AG04449 (cell line): ENCODE measurements at places on chromosomes 7 and 10.
A peak's percentile ranks its signal among the peaks of the same experiment; 100 is the strongest.

DNA sequence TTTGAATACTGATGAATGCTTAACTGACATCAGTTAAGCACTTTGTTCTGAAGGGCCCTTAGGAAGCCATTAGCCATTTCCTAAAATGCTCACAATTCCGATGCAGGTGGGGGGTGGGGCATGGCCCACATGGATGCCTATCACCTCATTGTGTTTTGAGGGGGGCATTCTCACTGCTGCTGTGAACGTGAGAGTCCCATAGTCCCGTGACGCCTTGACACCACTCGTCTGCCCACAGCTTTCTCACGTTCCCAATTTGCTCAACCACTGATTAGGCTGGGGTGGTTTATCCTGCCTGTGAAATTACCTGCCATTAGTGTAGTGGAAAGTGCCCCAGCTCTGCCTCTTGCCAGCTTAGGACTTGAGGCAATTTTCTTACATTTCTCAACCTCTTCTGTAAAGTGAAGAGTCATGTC is 31.9 kb downstream of the DUSP5 start:
- DNase-seq: no peak

GRCh38 chr10:132939957-132940790 is 2.2 kb downstream of the CFAP46 start:
- DNase-seq: no peak

DNA sequence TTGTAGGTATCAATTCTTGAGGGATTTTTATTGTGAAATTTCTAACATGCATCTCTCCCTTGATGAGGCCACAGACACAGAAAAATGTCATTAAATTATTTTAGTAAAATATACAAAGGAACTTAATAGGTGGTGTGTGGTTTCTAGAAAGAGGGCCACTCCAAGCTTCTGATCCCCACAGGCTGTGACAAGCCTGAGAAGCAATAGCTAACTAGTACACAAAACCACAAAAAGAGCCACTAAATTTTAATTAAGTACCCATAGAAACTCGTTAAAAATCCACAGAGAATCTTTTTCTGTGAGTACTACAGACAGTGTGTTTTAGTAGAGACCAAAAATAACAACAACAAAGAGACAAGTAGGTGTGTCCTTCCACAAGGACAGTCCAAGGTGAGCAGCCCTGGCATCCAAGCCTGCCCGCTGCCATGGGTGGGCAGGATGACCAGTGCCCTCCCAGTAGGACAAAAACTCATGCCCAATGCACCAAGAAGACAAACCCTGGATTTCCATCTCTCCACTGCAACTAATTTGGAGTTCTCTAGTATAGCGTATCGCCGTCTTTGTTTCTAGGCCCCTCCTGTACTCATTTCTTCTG is 81.0 kb downstream of the RNF216 start:
- no peak for DNase-seq

DNA sequence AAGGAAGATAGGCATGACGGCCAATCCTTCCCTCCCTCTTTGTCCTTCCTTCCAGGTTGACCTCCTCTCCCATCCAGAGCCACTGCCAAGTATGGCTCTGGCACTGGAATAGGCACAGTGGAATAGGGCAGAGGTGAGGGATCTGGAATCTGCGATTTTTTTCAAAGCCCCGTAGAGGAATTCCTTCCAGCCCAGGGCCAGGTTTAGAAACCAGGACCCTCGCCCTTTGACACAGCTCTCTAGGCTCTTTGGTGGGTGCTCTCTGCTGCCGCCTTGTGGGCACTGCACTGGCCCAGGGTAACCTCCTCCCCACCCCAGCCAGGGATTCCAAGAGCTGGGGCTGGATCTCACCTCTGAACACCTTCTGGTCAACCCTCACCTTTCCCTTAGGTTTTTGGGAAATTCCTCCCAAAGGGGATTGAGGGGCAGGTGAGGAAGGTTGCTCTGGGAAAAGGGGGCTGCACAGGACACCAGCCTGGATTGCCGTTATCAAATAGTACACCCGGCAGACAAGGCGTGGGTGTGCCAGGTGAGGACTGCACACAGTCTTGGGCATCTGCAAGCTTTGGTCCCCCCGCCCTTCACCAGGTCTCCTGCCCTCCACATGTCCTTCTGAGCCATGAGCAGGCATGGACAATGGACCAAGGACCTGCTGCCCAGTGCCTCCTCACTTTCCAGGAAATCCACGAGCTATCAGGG is 22.8 kb downstream of the C10orf105 start:
- no peak for DNase-seq

GRCh38 chr10:30834153-30834552 is 197.5 kb downstream of the ZNF438 start:
- no peak for DNase-seq

DNA sequence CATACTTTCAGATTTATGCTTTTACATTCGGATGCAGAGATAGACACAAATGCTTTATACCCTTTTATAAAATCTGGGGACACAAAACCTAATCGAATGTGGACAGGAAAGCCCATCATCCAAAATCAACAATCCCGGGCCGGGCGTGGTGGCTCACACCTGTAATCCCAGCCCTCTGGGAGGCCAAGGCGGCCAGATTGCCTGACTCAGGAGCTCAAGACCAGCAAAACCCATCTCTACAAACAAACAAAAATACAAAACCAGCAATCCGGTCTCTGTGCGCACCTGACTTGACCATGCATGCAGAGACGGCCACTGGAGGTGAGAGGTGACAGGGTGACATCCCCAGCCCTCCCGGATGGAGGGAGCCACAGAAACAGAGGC is 13.5 kb downstream of the COBL start:
- DNase-seq: no peak

- peak; percentile 66 for DNase-seq
Measured at GRCh38 chr7:68245688-68246087, 1249.1 kb downstream of the TYW1 start.

- no peak for DNase-seq
Measured at GRCh38 chr10:68560943-68561864, 1.1 kb downstream of the TET1 start.

GRCh38 chr7:113158756-113159155 is 40.4 kb upstream of the SMIM30 start:
- DNase-seq: no peak

GRCh38 chr7:100152937-100153666 is 4.4 kb downstream of the LAMTOR4 start:
- no peak for DNase-seq

DNA sequence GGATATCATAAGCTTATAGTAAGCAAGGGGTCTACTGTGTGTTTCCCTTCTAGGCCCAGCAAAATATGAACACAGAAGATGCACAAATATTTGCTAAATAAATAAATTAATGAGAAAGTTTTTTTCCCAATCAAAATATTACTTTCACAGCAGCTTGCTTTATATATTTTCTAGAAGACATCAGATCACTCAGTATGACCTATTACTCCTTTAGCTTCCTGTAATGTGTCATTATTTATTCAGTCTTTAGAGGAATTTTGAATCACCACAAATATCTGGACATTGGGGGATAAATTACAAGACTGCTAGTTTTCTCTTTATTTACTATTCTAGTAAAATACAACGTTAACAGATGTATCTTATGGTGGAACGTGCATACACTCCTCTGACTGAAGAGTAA is 765.8 kb upstream of the POM121L12 start:
- DNase-seq: no peak

- DNase-seq: no peak
Measured at GRCh38 chr10:61834519-61834918, 67.0 kb upstream of the ARID5B start.

GRCh38 chr7:115216652-115217051 is 294.8 kb downstream of the MDFIC start:
- DNase-seq: no peak

- no peak for DNase-seq
Measured at GRCh38 chr10:68231106-68231816, 652 bp downstream of the ATOH7 start.

GRCh38 chr7:127064-127598 is 65.2 kb upstream of the FAM20C start:
- DNase-seq: no peak

DNA sequence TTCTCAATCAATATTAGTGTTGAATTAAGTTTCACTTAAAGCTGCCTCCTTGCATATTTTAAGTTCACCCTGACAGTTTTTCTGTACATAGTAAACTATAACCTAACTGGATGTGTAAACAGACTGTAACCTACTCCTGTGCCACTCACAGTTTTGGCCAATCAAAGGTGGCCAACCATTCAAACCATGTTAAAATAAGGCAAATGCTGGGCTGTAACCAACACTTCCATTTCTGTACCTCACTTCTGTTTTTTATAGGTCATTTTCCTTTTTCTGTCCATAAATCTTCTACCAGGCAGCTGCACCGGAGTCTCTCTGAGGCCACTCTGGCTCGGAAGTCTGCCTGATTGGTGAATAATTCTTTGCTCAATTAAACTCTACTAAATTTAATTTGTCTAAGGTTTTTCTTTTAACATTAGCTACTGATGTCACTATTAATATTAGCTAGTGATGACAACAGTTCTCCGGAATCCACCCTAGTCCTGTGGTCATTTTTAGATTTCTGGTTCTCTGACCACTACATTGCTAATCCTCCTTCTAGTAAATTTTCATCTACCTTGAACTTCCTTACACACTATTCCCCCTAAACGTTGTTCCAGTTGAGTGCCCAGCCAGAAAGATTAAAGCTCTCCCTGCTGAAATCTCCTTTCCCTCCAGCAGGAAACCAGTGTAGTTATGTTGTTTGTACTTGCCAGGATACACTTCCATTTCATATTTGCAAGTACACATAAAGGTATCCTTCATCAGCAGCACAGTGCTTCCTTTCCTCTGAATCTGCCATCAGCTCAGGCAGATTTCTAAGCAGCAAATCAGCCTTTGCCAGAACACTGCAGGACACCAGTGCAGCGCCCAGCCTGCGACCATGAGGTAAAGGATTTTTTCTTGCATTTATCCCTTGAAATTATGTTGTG is 18.6 kb upstream of the IFIT2 start:
- no peak for DNase-seq

DNA sequence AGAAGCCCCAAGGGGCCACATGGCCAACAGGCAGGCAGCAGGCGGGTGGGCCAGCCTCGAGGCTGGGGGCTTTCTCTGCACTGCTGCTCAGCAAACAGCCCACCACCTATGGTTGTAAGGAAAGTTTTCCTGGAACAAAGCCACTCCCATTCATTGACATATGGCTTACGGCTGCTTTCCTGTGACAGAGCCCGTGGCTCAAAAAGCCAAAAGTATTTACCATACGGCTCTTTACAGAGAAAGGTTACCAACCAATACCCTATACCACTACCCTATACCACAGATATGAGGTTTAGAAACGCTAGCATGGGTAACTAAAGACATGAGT is 152.7 kb downstream of the MAD1L1 start:
- DNase-seq: no peak

- DNase-seq: no peak
Measured at GRCh38 chr10:131271195-131271880, 40.2 kb downstream of the TCERG1L start.

DNA sequence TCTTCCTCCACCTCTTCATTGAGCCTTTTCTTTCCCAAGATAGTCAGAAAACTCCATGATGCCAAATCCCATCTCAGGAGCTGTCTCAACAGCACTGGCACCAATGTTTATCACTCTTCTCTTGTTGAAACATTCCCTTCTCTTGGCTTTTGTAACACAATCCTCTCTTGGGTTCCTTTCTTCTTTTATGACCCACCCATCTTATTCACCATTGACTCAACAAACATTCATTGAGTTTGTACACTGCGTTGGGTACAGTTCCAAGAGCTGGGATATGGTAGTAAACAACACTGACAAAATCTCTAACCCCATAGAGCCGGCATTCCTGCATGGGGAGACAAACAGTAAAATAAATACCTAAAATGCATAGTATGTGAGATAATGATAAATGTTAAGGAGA is 577.5 kb downstream of the INHBA start:
- no peak for DNase-seq

DNA sequence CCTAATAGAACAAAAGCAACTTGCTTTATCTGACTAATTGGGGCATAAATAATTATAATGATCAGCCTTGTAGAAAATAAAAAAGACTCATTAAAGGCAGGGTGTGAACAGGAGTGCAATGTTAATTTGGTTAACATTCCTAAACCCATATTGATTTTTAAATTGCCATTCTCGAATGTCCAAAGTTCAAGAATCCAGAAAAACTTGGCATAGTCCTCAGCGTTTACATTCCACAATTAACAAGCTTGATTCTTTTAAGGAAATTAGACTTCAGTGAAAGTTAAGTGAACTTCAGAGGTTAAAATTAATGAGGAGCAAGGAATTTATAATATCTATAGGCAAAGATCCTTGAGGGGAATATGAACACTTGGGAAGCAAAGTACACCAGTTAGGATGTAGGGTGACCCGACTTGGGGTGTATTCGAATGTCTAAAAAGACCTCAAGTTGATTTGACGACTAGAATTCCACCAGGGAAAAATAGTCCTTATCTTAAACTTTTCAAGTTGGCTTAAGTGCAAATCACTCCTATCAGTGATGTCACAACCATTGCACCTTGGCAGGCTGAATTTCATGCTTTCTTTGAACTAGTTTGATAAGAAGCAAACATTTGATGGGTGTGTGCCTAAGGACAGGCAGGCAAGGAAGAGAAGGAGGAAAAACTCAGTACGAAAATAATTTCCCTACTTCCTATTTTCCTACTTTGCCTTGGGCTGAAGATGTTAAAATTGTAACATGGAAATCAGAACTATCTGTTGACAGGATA is 830.4 kb upstream of the COBL start:
- no peak for DNase-seq

DNA sequence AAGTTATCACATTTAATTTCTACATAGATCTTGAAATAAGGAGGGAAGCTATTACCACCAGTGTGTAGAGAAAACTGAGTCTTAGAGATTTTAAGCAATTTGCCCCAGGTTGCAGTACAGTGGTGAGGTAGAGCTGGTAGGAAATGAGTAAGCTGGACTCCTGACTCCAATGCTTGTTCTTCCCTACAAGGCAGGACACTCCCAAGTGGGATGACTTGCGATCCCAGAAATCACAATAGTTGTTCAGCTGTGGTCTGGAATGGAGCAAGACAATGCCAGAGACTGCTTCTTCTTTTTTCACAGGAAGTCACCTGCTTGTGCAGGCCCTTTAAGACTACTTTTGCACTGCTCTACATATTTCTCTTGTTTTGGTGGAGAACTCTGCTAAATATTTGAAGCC is 327.2 kb upstream of the BMPER start:
- no peak for DNase-seq

- no peak for DNase-seq
Measured at GRCh38 chr10:69397972-69398371, 18.7 kb downstream of the TACR2 start.

GRCh38 chr10:27253576-27253975 is 13.0 kb upstream of the ACBD5 start:
- no peak for DNase-seq

GRCh38 chr7:88147949-88148348 is 71.9 kb downstream of the SRI start:
- no peak for DNase-seq

GRCh38 chr10:18607503-18608378 is 43.6 kb downstream of the NSUN6 start:
- DNase-seq: peak; percentile 28
